OCI-LY7 (cell line): ENCODE measurements at places on chromosomes 13 and 19.

DNA sequence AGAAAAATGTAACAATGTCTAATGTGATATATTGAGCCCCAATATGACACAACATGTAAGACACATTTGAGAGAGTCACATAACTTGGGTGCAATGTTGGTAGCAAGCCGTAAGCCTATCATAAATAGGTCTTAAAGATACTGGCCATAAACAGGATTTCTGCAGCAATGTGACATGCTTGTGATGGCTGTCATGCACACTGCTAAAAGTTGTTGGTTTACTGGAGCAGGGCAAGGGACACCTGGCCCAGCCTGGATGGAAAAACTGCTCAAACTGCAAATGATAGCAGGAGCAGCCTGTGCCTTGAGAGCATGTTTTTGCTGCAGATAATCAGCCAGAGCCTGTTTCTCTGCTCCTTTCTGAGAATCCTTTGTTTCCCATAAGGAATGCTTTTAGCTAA lies 136.7 kb upstream of the ZNF91 start:
- DNase-seq: no peak

DNA sequence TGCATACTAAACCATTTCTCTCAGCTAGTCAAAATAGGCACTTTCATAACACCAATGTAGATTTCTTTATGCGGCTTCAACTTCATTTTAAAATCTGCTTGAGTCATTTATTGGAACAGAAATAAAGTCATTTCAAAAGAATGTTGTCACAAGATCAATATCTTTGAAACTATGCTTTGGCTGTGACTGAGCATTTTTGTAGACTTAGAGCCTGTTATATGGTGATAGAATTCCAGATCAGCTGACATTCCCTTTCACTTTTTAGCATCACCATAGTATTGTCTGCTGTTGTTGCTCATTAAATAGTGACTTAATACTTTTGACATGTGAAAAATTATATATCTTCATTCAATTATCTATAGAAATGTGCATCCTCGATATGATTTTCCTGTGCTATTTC lies 279.2 kb upstream of the PRR20A start:
- no peak for DNase-seq

GRCh38 chr19:30760014-30760413 lies 387.8 kb downstream of the ZNF536 start:
- no peak for DNase-seq

DNA sequence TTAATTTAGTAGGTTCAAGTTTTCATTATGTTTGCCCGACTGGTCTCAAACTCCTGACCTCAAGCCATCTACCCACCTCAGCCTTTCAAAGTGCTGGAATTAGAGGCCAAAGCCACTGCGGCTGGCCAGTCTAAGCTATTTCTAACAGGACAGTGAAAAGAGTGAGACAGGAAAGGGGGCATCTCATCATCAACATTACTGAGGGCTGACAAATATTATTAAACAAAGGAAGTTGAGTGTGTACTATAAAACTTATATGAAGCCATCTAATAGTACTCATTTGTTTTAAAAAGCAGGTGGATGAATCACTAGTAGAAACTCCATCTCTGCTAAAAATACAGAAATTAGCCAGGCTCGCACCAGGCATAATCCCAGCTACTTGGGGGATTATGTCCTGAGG lies 24.3 kb downstream of the ZNF611 start:
- no peak for DNase-seq

DNA sequence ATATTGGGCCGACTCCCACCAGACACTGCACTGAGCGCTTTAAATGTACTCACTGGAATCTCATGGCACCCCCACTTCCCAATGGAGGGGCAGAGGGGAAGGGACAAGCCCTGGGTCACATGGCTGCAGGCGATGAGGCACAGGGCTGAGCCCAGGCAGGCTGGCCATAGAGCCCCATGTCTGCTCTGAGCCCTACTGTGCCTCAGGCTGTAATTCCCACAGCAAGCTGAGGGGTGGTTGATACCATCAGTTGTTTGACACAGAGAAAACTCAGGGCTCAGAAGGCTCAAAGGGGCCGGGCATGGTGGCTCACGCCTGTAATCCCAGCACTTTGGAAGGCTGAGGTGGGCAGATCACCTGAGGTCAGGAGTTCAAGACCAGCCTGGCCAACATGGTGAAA lies 25.1 kb downstream of the RFX1 start:
- DNase-seq: no peak

DNA sequence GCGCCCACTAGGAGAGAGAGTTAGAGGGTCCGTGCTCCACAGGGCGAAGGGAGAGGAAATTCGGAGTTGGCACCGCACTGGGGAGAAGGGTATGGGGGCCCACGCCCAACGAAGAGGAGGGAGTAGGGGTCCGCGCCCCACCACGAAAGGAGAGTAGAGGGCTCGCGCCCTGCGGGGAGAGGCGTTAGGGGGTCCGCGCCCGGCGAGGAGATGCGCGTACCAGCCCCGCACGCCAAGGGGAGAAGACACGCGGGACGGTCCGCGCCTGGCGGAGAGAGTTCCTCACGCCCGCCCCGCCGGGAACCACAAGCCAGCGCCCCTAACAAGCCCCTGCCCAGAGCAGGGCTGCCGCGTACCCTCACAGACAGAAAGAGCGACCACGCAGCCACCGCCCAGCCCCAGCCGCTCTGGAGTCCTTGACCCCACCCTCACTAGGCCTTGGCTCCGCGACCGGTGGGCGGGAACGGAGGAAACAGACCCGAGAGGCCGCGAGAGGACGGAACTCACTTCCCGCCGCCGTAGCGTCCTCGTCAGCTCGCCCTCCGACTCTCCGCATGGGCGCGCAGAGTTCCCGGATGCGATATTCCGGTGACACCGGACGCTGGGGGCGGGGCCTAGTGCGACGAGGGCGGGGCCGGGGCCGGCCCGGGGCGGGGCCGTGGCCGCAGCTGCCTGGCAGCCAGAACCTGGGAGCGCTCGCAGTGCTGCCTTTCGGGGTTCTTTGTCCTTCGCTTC lies 20.0 kb upstream of the ZSCAN18 start:
- no peak for DNase-seq

DNA sequence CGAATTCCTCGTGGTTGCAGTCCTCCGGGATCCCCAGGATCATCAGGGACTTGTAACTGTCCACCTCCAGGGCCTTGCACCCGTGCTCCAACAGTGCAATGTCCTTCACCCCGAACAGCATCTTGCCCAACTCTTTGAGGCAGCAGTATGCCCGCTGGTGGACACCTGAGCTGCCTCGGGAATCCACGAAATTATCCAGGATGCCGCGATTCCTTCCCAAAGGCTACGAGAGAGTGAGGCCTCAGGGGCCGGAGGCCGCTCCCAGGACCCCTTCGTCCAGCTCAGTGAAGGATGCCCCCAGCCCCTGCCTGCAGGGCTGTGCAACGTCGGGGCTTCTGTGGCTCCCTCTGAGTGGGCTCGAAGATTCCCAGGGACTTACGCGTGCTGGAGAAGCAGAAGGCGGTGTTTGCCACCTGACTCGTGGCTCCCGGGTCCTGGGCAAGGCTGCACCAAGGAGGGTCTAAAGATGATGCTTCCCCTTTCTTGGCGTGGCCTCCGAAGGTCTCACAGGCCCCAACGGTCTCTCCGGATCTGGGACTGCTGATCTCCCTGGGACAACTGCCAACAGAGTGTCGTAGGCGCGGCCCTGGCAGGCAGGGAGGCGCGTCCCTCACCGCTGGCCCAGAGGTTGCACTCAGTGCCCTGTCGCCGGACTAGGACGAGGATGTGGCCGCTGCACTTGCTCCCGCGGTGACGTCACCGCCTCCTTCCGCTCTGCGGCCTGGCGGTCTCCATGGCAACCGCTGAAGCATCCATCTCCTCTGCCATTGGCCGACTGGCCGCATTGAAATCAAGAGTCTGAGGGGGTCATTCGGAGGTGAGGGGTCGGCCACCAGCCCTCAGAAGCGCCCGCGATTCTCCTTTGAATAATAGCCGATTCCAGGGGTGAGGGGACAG lies at the start of gene PNMA8C:
Gene PNMA8C (minus strand): TSS at position 698 of the 897 bp plus-strand sequence. CDS start 577 bp downstream, at position 121.
- peak; percentile 87 for DNase-seq

DNA sequence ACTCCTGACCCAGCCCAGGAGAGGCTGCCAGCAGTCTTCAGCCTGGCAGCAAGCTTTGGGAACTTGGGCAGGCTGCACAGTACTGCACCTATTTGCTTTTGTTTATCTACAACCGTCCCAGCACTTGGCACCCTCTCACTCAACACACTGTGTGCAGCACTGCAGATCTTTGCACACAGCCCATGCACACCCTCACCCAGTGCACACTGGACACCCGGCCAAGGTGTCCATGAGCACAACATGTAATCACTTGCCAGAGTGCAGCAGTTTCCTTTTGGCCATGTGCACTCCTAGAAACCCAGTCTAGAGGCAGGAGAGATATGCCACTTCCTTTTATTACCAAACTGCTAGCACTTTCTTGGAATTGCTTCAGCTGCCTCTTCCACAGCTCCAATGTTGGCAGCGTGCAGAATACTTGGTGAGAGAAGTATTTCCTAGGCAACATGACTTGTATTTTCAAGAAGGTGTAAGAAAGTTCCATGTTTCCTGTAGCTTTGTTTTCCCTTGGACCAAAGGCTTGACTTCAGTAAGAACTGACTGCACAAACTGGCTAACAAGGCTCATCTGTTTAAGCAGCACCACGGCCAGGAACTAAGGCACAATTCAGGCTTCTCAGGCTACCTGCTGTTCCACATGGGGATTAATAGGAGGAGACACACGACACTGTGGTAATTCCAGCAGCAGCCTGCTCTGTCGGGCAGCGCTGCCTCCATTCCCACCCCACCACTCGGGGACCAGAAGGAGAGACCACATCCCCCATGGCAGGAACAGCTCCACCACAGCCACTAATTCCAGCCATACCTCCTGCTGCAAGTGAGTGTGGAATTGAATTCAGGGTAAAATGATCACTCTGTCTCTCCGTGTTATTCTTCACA lies 15.3 kb downstream of the ATP7B start:
- no peak for DNase-seq

- peak; percentile 94 for DNase-seq
Observed at GRCh38 chr13:19959831-19960652, 1.5 kb downstream of the ZMYM2 start.

DNA sequence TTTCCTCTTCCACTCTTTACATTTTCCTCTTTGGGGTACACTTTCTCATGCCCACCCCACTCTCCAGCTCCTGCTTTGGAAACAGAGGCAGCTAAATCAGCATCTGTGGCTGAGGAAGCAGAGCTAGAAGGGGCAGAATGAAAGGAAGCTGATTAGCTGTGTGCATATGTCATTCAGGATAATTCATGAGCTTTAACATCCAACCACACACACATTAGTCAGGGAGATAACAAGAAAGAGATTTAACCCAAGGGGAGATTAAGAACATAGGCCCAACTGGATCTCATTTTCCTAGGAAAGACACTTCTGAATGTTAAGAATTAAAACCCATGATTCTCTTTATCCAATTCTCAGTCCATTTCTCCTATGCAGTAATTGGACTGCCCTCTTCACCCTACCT lies 405.5 kb downstream of the TBC1D4 start:
- no peak for DNase-seq

DNA sequence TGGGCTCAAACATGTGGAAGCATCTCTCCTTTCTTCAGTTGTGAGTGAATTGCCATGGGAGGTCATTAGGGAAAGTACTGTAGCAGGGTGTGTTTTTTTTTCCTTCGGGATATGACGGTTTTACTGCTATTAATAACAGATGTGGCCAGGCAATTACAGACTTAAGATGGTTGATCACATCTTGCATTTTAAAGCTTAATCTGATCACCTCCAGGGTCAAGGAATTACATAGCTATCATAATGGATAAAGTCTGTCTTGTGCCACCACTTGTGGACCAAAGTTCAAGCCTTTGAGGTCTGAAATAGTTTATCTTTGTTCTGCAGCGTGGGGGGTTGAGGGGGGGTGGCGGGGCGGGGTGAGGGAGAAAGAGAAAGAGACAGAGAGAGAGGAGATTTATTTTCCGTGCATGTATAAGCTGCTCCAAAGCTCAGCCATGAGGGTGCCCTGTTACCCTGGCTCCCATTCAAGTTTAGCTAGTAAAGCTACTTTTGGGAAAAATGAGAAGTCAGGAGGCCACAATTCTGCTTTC lies 5.5 kb upstream of the SERP2 start:
- DNase-seq: no peak

DNA sequence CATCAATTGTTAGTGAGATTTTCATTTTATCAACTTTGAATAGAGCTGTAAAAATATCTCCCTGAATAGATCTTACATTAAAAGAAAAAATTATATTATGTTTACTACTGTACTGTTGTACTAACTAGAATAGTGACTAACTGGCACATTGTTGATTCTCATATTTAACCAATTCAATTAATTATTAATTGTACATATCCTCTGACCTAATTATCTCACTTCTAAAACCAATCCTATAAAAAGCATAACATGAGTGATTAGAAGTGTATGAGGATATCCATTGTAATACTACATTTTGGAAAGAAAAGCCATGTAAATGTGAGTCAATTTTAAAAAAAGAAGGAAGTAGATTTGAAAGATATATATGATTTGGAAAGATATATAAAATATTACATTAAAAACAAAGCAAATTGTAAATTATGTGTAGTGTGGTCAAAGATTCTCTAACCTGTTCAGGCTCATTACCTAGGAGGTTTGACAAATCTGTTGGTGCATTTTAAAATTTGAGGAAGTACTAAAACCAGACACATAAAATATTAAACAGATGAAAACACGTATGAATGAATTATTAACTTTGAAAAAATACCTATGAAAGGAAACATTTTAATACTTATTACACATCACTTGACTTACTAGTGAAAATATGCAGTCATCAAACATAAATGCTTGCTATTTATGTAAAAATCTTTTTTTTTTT lies 829.8 kb upstream of the SLC10A2 start:
- DNase-seq: no peak

DNA sequence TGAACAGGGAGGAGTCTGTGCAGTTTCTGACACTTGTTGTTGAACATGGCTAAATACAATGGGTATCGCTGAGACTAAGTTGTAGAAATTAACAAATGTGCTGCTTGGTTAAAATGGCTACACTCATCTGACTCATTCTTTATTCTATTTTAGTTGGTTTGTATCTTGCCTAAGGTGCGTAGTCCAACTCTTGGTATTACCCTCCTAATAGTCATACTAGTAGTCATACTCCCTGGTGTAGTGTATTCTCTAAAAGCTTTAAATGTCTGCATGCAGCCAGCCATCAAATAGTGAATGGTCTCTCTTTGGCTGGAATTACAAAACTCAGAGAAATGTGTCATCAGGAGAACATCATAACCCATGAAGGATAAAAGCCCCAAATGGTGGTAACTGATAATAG lies 16.1 kb downstream of the CEACAM6 start:
- DNase-seq: no peak

GRCh38 chr19:46453661-46454060 lies 17.7 kb downstream of the PNMA8A start:
- no peak for DNase-seq

DNA sequence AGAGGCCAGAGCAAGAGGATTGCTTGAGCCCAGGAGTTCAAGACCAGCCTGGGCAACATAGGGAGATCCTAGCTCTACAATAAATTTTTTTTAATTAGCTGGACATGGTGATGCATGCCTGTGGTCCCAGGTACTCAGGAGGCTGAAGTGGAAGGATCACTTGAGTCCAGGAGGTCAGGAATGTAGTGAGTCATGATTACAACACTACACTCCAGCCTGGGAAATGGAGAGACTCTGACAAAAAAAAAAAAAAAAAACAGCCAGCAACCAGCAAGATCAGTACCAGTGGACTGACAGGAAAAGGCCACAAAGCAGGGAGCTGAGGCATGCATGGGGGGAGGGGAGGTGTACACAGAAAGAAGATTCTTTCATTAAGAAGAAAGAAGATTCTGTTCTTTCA lies 52.7 kb upstream of the RFXAP start:
- no peak for DNase-seq
